ENCODE measurements at places on chromosomes 4 and X.

DNA sequence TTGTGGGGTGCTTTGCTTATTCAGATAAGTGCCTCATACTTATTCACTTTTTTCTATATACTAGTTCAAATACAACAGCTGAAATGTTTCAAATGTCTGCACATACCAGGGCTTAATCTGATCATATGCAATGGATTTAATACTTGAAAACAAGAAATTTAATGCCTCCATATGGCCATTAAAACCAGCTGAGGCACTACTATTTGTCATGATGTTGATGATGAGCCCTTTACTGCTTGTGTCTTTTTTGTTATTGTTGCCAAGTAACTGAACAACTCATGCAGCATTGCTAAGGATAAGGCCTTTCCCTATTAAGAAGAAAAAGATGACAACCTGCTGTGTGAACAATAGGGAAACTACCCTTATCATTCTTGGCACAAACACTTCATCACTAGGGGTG is 52.5 kb downstream of the MAGEB10 start:
- DNase-seq: no peak

DNA sequence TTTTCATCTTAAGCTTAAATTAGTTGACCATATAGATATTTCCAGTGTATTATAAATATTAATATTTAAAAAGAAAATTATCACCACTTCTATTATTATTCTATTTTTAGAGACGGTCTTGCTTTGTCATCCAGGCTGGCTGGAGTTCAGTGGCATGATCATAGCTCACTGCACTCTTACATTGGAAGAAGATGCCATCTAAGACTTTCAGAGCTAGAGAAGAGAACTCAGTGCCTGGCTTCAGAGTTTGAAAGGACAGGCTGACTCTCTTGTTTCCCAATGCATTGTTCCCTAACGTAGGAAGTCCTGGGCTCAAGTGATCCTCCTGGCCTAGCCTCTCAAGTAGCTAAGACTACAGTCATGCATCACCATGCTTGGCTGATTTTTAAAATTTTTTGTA is 75.9 kb downstream of the FIP1L1 start:
- DNase-seq: no peak

DNA sequence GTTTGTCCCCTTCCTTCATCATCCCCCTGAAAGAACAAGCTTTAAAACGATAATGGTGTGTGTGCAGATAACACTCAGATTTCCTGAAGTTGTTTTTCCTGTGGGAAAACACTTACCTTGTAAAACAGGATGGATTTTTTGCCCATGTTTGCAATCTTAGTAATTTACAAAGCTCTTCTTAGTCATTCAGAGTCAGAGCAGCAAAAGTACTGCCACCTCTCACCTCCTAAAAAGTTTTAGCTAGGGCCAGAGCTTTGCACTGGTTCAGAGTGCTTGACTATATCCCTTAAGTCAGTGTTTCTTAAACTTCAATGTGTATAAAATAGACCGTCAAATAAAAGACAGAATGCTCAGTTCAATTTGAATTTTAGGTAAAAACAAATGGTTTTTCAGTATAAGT is 62.3 kb downstream of the NKX6-1 start:
- no peak for DNase-seq

GRCh38 chr4:30380404-30380998 is 339.7 kb upstream of the PCDH7 start:
- DNase-seq: no peak

DNA sequence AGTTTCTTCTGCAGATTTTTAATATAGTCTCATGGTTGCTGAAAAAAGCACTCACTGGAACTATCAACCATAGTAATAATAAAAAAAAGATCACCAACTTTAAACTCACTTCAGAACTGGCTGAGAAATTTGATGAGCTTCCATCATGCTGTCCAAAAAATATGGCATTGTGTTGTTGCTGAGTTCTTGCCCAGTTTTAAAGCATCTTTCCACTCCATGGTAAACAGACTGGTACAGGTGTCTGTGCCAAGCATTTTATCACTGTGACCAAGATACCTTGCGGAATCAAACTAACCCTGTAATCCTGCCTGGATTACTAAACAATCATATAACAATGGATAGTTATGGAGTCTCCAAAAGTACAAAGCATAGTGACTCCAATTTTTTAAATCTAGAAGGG is 360.3 kb upstream of the NOCT start:
- DNase-seq: no peak

- no peak for DNase-seq
Observed at GRCh38 chr4:183329954-183330742, 7.9 kb upstream of the CLDN24 start.

DNA sequence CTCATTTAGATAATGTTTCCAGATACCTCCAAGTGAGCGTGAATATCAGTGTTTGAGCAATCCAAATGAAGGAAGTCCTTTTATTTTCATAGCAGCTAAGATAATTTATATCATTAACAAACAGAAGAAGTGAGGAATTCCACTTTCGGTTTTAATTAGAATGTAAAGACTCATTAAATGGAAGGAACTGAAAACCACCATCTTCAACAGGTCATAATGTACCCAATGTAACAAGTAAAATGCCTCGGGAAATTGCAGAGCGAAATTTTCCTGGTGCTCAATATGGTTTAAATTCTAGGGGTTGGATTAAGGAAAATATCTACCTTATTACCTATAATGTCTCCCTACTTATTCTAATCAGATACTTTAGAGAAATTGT is 33.9 kb upstream of the SLC9A7 start:
- DNase-seq: no peak

GRCh38 chrX:120242813-120243212 is 7.8 kb upstream of the ZBTB33 start:
- DNase-seq: no peak

Measured in CD4-positive, alpha-beta T cell treated with Interleukin-2 at 100 ng/mL for 4 hours (primary cell).